ENCODE measurements at places on chromosomes 12 and 14.

DNA sequence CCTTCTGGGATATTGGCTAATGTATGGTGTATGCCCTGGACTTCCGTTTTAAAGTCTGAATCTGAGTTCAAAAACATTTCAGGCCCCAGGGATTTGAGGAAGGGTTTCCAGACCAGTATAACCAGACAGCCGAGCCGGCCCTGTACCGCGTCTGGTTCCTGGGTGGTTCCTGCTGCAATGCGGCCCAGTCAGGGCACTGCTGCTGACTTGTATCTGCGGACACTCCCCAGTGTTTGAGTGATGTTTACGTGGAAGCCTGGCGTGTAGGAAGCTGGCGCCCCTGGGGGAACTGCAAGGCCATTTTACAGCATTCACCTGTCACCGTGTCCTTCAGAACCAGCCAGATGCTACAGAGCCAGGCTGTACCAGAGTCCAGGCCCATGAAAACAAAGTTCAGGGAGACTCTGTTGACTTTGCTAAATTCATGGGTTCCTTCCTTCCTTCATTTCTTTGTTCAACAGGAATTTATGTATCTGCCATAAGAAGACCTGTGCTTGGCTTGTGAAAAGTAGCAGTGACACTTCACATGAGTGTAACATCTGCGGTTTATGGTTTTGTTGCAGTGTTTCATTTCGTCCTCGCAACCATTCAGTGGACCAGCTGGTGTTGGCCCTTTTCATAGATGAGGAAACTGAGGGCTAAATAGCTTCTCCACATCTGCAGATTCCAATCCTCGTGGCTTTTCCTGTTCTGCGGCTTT is 16.8 kb downstream of the EML1 start:
- no peaks in the 10 kb centered on the region for H3K4me1 ChIP-seq
- peaks cover 90% of the 10 kb centered on the region for H3K27me3 ChIP-seq
- no peak overlapping the region for H3K4me3 ChIP-seq
- no peak for DNase-seq
- H3K27ac ChIP-seq, result no peak overlapping the region
- H3K36me3 ChIP-seq, result no peaks in the 10 kb centered on the region

- DNase-seq, result no peak
- peaks cover 2% of the 10 kb centered on the region for H3K27me3 ChIP-seq
- H3K4me1 ChIP-seq, result no peaks in the 10 kb centered on the region
- no peak overlapping the region for H3K4me3 ChIP-seq
- no peak overlapping the region for H3K27ac ChIP-seq
- no peaks in the 10 kb centered on the region for H3K36me3 ChIP-seq
Observed at GRCh38 chr14:78840898-78841297, 670.7 kb downstream of the NRXN3 start.

DNA sequence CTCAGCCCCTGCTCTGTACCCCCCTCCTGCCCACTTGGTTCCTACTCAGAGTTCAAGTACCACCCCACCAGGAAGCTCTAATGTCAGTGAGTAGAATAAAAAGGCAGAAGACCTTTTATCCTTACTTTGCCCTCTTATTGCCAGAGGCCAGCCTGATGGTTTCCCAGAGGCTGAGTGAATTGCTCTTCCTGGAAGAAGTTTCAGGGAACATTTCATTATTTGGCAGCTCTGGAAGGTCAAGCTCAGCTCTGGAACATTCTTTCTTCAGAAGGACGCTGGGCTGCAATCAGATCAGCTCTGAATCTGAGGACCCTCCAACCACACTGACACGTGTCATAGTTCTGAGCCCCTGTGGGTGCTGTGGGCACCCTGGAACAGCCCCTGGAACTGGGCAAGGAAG is 188.9 kb downstream of the ETV6 start:
- H3K36me3 ChIP-seq, result peaks cover 77% of the 10 kb centered on the region
- H3K4me3 ChIP-seq, result no peak overlapping the region
- no peak for DNase-seq
- H3K4me1 ChIP-seq, result peaks cover 67% of the 10 kb centered on the region

- H3K27ac ChIP-seq, result no peak overlapping the region
- DNase-seq, result no peak
- H3K4me3 ChIP-seq, result no peak overlapping the region
- H3K4me1 ChIP-seq, result no peaks in the 10 kb centered on the region
Observed at GRCh38 chr12:129959889-129960288, 56.1 kb upstream of the TMEM132D start.
